ENCODE measurements at places on chromosomes 3 and 15.

GRCh38 chr3:26559227-26559626 lies 63.3 kb upstream of the LRRC3B start:
- no peak for DNase-seq

GRCh38 chr3:142000325-142000870 lies 124.0 kb downstream of the ATP1B3 start:
- no peak for DNase-seq

DNA sequence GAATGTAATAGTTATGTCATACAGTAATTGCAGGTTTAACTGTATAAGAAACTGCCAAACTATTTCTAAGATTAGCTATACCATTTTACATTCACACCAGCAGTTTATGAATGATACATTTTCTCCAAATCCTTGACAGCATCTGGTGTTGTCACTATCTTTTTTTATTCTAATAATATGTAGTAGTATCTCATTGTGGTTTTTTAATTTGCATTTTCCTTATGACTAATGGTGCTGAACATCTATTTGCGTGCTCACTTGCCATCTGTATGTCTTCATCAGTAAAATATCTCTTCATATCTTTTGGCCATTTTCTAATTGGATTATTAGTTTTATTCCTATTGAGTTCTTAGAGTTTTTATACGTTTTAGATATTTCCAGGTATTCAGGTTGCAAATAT lies 994.0 kb upstream of the SEMA6D start:
- DNase-seq: no peak

DNA sequence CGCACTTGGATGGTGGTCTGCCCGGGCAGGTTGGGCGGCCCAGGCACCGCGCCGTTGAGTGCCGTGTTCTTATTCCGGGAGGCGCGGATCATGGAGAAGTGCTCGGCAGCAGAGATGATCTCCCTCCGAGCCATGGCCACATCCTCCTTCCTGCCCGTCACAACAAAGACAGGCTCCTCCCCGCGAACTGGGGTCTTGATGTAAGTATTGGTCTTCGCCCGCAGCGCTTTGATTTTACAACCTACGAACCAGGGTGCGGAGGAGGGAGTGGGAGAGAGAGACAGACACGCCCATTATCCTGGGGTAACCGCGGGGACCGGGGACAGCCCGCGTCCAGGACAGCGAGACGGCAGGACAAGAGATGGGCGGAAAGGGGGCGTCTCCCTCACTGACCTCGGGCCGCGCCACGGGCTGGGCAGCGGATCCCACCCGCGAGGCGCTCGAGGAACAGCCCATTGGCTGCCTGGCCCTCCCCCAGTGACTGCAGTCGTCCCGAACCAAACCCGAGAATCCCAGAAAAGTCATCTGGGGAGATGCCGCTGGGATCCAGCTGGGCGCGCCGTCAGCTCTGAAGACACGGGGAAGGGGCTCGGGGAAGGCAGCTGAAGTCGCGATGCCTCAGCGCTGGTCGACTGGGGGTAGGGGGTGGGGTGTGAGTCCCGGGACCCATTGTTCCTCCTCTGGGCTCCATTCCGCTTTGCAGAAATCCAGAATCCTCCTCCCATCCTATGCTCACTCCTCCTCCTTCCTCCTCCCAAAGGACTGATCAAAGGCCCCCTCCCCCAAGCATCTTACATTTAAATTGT lies 1.2 kb downstream of the MEX3B start:
- DNase-seq: peak; percentile 55

DNA sequence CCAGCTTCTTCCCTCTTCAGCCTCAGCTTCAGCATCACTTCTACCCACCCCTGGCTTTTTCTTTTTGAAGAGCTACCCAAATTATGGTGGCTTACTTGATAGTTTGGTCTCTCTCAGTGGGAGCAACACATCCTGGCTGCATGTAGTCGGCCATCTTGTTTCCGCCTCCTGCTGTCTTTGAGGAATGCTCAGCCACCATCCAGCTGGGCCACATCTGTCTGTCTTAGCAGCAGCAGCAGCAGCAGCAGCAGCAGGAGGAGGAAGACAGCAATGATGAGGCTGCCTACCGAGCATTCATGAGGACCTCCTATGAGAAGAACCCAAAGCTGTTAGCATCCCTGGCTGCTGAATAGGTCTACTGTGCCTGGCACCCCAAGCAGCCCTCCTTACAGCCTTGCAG lies 19.7 kb downstream of the IL16 start:
- no peak for DNase-seq

GRCh38 chr3:101303089-101303731 lies 17.2 kb downstream of the IMPG2 start:
- no peak for DNase-seq

- DNase-seq: no peak
Measured at GRCh38 chr15:41892621-41893421, 1.0 kb downstream of the SPTBN5 start.

GRCh38 chr15:99961011-99961441 lies 227.8 kb upstream of the LYSMD4 start:
- peak; percentile 61 for DNase-seq

DNA sequence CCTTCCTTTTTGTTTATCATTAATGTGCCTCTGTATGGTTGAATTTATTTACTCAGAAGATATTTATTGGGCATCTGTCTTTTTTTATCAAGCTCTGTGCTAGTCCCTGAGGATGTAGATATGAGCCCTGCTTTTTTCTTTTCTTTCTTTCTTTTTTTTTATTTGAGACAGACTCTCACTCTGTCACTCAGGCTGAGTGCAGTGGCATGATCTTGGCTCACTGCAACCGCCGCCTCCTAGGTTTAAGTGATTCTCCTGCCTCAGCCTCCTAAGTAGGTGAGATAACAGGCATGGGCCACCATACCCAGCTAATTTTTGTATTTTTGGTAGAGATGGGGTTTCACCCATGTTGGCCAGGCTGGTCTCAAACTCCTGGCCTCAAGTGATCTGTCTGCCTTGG lies 58.5 kb downstream of the MBNL1 start:
- DNase-seq: no peak

DNA sequence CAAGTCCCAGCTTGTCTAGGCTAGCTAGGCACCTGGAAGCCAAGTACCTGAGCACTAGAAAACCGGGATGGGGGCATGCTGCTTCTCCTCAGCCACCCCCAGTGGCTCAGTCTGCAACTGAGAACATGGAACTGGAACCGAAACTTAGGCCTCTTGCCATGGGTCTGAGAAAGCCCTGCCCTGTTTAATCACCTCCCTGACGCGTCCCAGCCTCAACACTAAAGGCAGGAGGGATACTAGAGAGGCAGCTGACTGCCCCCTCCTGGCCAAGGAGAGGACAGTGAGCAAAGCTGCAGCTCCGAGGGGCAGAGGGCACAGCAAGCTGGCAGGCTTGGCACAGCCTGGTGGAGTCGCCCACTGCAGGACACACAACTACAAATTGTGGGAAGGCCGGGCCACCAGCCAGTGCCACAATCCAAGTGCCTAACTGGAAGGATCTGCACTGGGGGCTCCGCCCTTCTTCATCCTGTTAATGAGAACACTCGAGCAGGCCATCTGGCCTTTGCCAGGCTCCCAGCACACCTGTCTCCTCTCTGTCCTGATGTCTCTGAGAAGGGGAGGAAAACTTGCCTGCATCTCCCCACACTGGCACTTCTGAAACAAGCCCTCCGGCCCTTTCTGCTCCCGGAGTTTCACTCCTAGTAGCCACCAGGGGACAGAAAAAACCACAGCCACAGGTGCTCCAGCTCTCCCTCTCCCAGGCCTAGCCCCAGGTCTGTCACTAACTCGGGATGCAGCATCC lies 53.7 kb downstream of the BDH1 start:
- no peak for DNase-seq

DNA sequence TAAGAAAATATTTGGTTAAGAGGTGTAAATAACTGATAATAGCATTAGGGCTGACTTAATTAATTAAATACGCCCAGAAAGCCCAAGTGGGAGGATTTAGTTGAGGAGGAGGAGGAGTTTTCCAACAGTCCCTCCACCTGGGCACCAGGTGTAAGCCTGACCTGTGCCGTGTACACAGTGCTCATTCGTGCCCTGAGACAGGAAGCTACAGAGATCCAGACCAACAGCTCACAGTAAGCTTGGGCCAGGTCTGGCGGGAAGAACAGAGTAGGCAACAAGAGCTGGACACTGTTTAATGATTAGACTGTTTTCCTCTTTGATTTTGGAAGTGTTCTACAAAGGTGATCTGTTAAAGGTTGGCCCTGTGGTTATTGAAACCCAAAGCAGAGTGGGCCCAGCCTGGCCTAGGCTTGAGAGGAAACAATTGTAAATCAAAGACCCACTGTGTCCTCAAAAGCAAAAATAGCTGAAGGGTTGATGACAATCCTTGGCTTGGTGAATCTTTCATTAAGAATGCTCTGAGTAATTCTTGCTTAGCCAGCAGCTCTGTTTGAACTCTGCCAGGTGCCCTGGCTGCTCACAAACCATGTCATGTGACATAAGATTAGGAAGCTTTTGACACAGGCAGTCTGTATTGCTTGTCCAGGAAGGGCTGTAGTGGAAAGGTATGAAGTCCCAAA lies 13.8 kb downstream of the SQOR start:
- DNase-seq: no peak

DNA sequence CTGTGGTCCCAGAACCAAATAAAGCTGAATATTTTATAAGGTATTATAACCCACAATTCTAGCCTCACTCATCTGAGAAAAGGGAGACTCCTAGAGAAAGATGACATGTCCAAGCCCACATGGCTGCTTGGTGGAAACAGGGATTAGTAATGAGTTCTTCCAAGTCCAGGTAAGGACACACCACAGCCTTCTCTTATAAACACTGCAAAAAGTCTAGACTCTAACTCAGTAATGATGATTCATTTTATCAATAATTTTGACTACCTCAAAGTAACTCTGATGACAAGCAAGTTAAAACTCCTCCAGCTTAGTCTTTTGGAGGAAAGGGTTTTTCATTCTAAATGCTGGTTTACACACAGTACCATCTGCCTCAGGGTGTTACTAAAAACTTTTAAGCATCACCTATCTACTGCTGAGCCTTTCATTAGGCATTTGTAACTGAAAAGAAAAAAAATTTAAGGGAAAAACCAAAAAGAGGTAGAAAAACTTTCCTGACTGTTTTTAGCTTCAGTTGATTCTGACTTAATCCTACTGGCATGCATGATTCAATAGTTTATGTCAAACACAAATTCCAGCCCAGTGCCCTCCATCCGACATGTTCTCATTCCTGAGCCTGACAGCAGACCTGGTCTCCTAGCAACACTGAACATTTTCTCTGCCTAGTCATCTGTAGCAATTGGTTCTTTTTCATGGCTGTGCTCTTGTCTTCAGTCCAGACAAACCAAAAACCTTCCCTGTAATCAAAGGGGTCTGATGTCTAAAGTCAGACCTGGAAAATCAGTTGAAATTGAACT lies 43.9 kb downstream of the P3H2 start:
- DNase-seq: peak; percentile 78

- no peak for DNase-seq
Measured at GRCh38 chr15:24823473-24823872, 131.3 kb upstream of the SNRPN start.

- DNase-seq: peak; percentile 9
Measured at GRCh38 chr15:70050970-70051369, 46.7 kb downstream of the TLE3 start.

DNA sequence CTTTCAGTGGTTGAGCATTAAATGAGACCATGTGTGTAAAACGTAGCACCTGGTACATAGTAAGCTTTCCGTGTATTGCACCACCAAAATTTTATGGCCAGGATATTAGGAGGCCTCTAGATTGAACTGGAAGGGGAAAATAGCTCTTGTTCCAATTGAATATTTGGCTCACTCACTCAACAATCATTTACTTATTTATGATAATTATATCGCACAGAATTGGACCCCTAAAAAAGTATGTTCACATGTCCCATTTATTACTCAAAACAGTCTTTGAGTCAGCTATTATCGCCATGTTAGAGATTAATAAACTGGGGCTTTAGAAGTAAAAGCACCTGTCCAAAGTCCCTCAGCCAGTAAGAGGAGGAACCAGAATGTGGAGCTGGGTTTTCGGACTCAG lies 5.1 kb upstream of the TTLL3 start:
- no peak for DNase-seq

- no peak for DNase-seq
Measured at GRCh38 chr3:77873598-77873997, 833.7 kb downstream of the ROBO2 start.

- DNase-seq: no peak
Measured at GRCh38 chr3:157329551-157329950, 107.1 kb upstream of the PTX3 start.

DNA sequence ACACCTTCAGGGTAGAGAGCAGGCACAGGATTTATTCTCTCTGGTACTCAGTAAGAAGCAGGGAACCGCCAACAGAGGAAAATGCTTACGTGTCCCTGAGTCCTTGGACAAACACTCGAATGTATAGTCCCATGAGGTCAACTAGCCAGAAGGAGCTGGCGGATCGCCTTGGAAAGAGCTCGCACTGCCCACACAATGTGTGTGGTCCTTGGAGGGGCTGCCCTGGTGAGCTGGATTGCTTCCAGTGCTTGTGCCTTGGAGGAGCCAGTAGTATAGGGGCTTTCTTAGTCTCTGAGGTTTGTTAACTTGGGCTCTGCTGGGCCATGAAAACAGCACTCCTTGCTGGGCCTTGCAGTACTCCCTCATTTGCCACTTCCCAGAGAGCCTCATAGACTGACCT lies 40.7 kb upstream of the VILL start:
- DNase-seq: no peak

- no peak for DNase-seq
Measured at GRCh38 chr15:66865622-66866611, 163.9 kb downstream of the SMAD6 start.

GRCh38 chr15:57827021-57827420 lies 120.5 kb downstream of the POLR2M start:
- no peak for DNase-seq

DNA sequence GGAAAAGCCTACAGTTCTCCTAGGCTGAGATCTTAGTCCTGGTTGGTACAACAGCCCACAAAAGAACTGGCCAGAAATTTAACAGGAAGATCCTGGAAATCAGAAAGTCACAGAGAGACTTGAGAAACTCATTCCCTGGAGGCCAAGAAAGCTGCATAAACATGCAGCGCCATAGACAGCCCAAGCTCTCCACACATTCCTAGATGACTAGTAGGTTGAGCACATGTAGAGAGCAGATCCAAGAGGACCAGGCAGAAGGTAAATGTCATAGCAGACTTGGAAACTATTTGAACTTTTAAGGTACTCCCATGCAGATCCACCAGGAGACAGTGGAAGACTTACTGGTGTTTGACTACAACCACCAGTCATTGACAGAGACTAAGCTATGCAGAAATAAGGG lies 18.4 kb downstream of the KBTBD12 start:
- no peak for DNase-seq

GRCh38 chr15:98968576-98968975 lies 39.0 kb downstream of the PGPEP1L start:
- no peak for DNase-seq

GRCh38 chr3:62757045-62757444 lies 118.2 kb downstream of the CADPS start:
- no peak for DNase-seq
